Thoracic aorta endothelial cell (primary cell): ENCODE measurements at places on chromosomes 3 and 15. TPM values are rescaled to one million over a fixed set of nuclear protein-coding genes. Genes with fewer than 3 reads are reported as not detected.

Gene COLQ
- 0.13 and 1.1 TPM in 2 replicates for total RNA-seq

Gene P3H2
- 0.79 and 2.7 TPM in 2 replicates for total RNA-seq

Gene SPESP1
- total RNA-seq: 2.1 and 3.4 TPM in 2 replicates

Gene TM4SF18
- total RNA-seq: 156 and 234 TPM in 2 replicates

Gene ATP10A
- under 0.01 TPM in 2 replicates for total RNA-seq

Gene UROC1
- total RNA-seq: not detected in 2 replicates

Gene WNT5A
- 0.07 and 0.27 TPM in 2 replicates for total RNA-seq

Gene SAMMSON
- total RNA-seq: not detected in 2 replicates

Gene ZDHHC23
- total RNA-seq: 5.2 and 6.8 TPM in 2 replicates

Gene ROPN1
- not detected in 2 replicates for total RNA-seq

Gene SPINK8
- total RNA-seq: not detected in 2 replicates

Gene UBE2E2
- 37.5 and 38.3 TPM in 2 replicates for total RNA-seq

Gene RBP2
- total RNA-seq: not detected in 2 replicates

Gene ACKR4
- 1.0 and 4.0 TPM in 2 replicates for total RNA-seq

Gene BCL2A1
- 1.9 and 9.2 TPM in 2 replicates for total RNA-seq

Gene FYCO1
- 20.5 and 25.1 TPM in 2 replicates for total RNA-seq

Gene GOLGA8S
- total RNA-seq: under 0.01 and 0.07 TPM in 2 replicates

Gene CILP
- total RNA-seq: not detected in 2 replicates

Gene ST3GAL6
- 21.5 and 36.7 TPM in 2 replicates for total RNA-seq

Gene ANKRD63
- total RNA-seq: 0.13 and 0.22 TPM in 2 replicates

Gene SQOR
- total RNA-seq: 29.9 and 32.4 TPM in 2 replicates

Gene ESYT3
- total RNA-seq: under 0.01 and 0.07 TPM in 2 replicates

Gene PSTPIP1
- total RNA-seq: 0.36 and 1.9 TPM in 2 replicates

Gene IRAK2
- total RNA-seq: 22.1 and 24.8 TPM in 2 replicates

Gene SYNPR
- total RNA-seq: not detected in 2 replicates

Gene PPP2R3A
- 19.5 and 20.6 TPM in 2 replicates for total RNA-seq

Gene SH3GL3
- total RNA-seq: not detected in 2 replicates

Gene MKRN2
- total RNA-seq: 35.5 and 36.8 TPM in 2 replicates

Gene SSUH2
- total RNA-seq: not detected in 2 replicates

Gene GATA2
- total RNA-seq: 24.5 and 38.3 TPM in 2 replicates

Gene C2CD4B
- 8.2 and 21.7 TPM in 2 replicates for total RNA-seq

Gene GOLGA6A
- not detected in 2 replicates for total RNA-seq

Gene PPARG
- total RNA-seq: 5.5 and 6.0 TPM in 2 replicates

Gene PRSS50
- total RNA-seq: not detected in 2 replicates

Gene HRG
- not detected in 2 replicates for total RNA-seq

Gene LRRC31
- total RNA-seq: not detected in 2 replicates
